ENCODE measurements at places on chromosomes 13 and 19.

GRCh38 chr13:27266917-27267316 is 3.7 kb upstream of the RASL11A start:
- no peak for DNase-seq

DNA sequence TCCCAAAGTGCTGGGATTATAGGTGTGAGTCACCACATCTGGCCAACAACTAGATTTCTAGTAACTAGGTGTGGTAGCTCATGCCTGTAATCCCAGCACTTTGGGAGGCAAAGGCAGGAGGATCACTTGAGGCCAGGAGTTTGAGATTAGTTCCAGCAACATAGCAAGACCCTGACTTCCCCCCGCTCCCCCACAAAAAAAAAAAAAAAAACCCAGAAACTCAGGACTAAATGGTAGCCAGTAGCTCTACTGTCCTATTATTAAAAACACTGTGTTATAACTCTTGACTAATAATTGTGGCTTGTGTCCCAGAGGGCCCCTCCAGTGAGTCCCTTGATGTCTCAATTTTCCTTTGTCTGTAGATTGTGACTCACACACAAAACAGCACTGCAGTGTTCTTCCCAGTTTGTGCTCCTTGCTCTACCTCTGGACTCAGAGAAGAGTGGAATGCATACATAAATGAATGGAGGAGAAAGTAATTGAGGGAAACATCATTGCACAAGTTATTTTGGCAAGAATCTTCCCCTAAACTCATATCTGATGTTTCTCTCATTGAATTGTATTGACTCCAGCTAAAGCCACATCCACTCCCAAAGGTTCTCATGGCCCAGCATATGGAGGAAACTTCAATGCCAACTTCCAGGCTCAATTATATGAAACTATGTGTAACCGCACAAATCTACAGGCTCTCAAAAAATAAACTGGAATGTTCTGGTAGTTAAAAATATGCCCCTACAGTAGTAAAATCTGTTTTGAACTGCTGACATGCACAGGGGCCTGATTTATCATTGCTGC is 8.8 kb downstream of the TPT1 start:
- DNase-seq, result peak; percentile 32

GRCh38 chr13:103006641-103007426 is 59.4 kb downstream of the SLC10A2 start:
- no peak for DNase-seq

GRCh38 chr19:4993683-4994082 is 24.8 kb downstream of the KDM4B start:
- DNase-seq, result no peak

DNA sequence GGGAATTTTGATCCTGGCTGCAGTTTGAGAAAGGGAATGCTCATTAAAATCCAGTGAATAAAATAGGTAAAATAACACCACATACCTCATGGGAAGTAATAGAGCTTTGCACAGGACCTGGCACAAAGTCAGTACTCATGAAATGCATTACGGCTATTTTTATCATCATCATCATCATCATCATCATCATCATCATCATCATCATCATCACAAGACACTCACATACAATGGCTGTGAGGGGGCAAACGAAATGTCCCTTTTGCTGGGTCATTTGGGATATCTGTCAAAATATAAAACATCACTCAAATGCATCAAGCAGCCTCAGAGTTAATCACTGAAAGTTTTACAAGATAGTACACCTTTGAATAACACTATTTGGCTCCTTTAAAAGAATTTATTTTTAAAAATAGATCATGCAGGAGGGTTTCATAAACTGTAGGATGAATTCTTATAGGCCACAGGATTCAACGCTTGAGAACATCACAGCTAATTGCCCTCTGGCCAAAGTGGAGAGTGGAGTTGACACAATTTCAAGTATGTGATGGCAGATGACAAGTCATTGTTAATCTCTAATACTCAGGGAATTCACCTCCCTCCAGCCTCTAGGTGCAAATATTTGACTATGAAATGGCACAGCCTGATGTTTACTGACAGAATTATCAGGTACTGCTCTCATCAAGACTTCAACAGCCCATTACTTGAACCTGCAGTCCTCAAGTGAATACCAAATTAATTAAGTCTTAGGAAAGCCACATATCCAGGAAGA is 14.2 kb upstream of the ZNF599 start:
- no peak for DNase-seq

DNA sequence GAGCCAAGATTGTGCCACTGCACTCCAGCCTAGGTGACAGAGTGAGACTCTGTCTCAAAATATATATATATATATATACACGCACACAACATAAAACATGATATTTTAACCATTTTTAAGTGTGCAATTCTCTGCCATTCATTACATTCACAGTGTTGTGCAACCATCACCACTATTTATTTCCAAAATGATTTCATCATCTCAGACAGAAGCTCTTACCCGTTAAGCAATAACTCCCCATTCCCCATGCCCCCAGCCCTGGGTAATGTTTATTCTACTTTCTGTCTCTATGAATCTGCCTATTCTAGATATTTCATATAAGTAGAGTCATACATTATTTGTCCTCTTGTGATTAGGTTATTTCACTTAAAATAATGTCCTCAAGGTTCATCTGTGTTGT is 20.3 kb downstream of the WDR88 start:
- no peak for DNase-seq

GRCh38 chr19:8576273-8576993 is 809 bp downstream of the MYO1F start:
- no peak for DNase-seq

- no peak for DNase-seq
These were observed 6.7 kb downstream of the RGS9BP start for GRCh38 chr19:32682317-32682716.

GRCh38 chr19:604355-604754 is 14.7 kb downstream of the HCN2 start:
- DNase-seq, result peak; percentile 67

Measured in erythroblast (primary cell).